DMS153 (cell line): ENCODE measurements at places on chromosomes 2 and 18.

DNA sequence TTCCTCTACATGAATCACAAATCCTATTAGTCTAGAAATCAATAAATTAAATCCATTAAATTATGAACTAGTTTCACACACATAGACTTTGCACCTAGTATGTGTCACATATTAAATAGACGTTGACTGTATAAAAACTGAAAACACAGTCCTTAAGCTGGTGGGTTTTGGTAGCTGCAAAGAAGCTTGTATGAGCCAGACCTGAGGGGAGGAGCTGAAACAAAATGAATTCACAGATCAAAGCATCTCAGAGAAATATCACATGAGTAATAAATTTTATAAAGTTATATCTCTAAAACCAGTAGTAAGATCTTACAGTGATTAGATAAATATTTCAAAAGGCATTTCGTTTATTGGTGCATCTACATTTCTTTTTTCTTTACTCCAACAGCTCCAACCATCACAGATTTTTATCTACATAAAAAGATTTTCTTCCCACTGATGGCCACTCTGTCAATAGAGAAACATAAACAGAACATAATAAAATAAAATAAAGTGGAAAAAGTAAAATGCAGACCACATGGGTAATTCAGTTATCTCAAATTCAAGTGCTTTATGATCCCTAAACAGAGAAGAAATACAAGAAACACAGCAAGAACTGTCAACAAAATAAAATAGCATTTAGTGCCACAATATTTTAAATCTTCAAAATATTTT, 420.0 kb upstream of the CYRIA start:
- no peak for DNase-seq

- no peak for DNase-seq
Measured at GRCh38 chr2:190378880-190379237, 29.3 kb upstream of the MFSD6 start.

GRCh38 chr2:174878537-174879147, 114.4 kb upstream of the CHRNA1 start:
- DNase-seq: no peak

DNA sequence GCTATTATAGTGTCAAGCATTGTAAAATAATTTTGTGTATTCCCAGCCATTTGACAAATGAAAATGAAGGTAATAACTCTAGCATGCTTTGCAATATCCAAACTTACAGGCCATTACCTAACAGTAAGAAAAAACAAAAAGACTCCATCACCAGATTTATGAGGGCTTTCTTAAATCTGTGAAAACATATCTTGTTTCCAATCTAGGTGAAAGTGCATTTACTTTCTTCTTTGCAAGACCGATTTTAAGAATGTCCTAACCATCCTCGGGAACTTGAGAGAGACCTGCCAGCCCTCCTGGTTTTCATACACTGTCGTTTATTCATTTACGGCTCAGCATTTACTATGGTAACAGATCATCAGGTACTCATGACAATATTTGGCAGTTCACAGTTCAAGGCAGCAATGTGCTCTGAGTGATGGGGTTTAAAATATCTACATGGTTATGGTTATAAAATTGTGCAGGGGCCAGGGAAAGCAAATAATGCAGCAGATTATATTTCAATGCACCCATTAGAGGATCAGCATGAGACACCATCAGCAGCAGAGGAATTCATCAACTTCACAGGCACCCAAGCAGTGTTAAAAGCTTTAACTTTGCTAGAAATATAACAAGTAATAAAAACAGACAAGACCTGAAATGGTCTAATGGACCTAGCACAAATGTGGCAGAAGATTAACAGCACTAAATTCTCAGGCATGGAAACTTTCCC, 34.4 kb upstream of the PARD3B start:
- no peak for DNase-seq

DNA sequence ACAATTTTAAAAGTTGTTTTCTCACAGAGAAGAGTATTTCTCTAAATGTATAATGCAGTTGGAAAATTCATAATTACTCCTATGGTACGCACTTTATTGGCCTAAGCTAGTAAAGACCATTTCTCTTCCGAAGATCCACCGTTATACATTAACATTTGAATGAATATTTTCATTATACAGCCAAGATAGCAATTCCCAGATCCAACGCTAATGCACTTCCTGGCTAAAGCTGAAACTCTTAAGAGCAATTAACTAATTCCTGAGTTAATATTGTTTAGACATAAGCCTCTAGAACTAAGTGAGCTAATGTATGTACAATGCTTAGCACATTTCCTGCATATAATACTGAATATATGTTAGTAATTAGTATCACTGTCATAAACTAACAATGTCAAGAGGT, 56.2 kb downstream of the PDK1 start:
- DNase-seq: no peak

DNA sequence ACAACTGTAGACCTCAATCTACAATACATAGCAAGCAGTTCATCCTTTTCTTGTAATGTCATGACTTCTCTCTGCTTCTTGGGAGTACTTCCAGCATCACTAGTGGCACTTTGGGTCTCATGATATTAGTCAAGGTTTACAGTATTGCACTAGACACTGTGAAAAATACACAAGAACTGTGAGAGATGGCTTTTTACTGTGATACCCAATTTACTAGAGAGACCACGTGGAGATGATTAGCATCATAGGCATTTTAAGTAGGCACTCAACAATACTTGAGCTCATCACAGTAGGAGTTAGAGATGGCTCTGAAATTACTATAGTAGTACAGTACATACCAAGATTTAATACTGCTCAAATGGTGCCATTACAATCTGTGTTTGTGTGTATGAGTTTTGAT, 112.8 kb upstream of the EML6 start:
- no peak for DNase-seq

GRCh38 chr2:63192889-63193774, 142.5 kb downstream of the OTX1 start:
- DNase-seq: peak; percentile 22

DNA sequence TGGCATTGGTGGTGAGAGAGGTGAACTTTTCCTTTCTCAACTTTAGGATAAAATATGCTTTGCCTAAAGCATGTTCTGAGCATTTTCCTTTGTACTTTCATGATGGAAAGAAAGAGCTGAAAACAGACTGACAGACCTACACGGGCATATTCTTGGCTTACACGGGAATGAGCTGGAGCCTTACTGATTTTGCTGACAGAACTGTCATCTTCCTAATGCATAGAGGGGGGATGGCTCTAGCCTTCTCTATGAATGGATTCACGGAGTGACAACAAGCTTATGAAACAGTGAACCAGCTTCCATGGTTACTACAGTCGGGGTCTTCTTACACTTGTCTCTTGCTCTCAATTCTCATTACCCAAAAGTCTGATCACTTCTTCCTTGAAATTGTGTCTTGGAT, 32.2 kb downstream of the FSHR start:
- no peak for DNase-seq

- no peak for DNase-seq
Measured at GRCh38 chr2:96495982-96496629, 9.1 kb downstream of the NEURL3 start.

DNA sequence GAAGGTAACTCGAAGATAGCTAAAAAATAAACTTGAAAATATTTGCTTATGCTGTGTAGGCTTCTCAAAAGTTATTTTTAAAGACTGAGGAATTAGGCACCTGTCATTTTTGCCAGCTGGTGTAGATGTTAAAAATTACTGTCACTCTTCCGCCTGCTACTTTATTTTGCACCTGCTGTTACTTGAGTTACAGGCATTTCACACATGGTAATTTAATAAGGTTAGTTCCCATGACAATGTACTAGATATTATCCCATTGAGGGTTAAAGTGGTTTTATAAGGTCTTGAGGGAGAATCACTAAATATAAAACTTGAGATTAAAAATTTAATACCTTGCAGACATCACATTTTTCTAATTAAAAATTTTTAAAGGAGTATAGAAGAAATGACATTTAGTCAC, 26.6 kb downstream of the MYL1 start:
- DNase-seq: no peak

DNA sequence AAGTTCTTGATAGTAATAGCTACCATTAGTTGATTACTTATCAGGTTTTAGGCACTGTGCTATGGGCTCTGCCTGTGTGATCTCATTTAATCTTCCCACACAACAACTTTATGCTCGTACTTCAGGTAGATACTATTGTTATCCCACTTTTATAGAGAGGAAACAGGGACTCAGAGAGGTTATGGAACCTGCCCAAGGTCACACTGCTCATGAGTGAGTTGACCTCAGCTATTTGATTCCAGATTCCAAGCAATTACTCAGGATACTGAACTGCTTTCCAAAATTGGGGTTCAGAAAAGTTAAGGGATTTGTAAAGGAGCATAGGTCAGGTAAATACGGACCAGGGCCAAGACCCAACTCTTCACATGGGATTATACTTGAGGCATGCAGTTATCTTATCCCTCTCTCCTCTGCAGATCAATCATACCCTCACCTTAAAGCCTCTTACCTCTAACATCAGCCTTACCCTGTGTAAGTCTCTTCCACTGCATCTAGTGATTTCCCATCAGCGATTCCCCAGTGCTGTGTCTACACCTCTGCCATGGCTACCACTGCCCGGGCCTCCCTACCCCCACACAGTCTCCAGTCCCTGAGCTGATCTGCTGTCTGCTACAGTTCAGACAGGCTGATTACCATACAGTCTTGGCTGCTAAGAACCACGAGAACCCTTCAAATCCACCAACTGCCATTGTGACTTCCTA, 74.4 kb downstream of the ANTXR1 start:
- no peak for DNase-seq

DNA sequence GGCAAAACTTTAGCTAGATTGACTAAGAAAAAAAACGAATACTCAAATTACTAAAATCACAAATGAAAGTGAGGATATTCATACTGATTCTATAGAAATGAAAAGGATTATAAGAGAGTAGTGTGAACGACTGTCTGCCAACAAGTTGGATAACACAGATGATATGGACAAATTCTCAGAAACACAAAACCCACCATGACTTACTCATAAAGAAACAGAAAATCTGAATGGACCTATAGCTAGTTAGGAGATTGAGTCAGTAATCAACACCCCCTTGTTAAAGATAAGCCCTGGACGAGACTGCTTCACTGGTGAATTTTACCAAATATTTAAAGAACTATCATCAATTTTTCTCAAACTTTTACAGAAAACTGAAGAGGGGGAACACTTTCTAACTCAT, 108.8 kb upstream of the TMEM200C start:
- DNase-seq: no peak

GRCh38 chr2:166112193-166112605, 15.6 kb downstream of the SCN1A start:
- DNase-seq: no peak

DNA sequence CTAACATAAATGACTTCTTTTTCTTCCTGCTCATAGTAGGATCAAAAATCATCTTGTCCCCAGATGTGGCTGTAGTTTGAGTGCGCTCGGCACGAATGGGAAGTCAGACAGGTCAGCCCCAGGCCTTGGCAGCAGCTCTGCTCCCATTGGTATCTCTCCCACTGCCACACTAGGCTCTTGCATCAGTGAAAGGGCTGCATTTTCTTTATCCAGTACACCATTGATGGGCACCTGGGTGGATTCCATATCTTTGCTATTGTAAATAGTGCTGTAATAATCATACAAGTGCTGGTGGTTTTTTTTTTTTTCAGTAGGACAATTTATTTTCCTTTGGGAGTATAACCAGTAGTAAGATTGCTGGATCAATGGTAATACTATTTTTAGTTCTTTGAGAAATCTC, 865.5 kb downstream of the CCDC85A start:
- no peak for DNase-seq

- no peak for DNase-seq
Measured at GRCh38 chr18:22200611-22201225, 31.3 kb downstream of the GATA6 start.

- DNase-seq: no peak
Measured at GRCh38 chr2:168884975-168885374, 5.3 kb downstream of the SPC25 start.

GRCh38 chr2:179619947-179620467, 241.4 kb downstream of the ZNF385B start:
- DNase-seq: no peak

- DNase-seq: no peak
Measured at GRCh38 chr2:196149948-196150347, 21.4 kb downstream of the STK17B start.

- DNase-seq: no peak
Measured at GRCh38 chr18:57982372-57983021, 61.5 kb upstream of the NEDD4L start.

GRCh38 chr18:37305066-37305465, 260.5 kb downstream of the CELF4 start:
- DNase-seq: no peak

- no peak for DNase-seq
Measured at GRCh38 chr2:235168174-235168979, 216.6 kb downstream of the SH3BP4 start.

DNA sequence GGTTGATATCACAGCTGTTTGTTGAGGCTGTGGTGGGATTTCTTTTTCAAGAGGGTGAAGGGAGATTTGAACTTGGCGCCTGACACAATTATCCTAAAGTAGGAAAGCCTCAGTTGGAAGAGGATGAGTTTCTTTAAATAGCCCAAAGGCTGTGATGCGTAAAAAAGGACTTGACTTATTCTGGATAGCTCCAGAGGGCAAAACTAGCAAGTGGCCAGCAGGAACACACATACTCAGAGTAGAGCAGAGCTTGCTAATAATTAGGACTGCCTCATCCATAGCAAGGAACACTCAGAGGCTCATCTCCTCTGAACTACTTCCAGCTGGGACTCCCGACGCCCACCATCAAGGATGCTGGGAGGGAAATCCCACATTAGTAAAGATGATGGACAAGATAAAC, 74.0 kb downstream of the AFF3 start:
- no peak for DNase-seq

GRCh38 chr2:141021611-141022010, 1109.2 kb downstream of the LRP1B start:
- DNase-seq: no peak

- DNase-seq: no peak
Measured at GRCh38 chr2:167832868-167833287, 414.5 kb downstream of the STK39 start.

- DNase-seq: no peak
Measured at GRCh38 chr18:1585881-1586488, 681.3 kb downstream of the ADCYAP1 start.

GRCh38 chr2:43021791-43022509, 204.5 kb downstream of the ZFP36L2 start:
- DNase-seq: no peak

GRCh38 chr2:178397002-178397605, 53.9 kb downstream of the PRKRA start:
- peak; percentile 25 for DNase-seq

DNA sequence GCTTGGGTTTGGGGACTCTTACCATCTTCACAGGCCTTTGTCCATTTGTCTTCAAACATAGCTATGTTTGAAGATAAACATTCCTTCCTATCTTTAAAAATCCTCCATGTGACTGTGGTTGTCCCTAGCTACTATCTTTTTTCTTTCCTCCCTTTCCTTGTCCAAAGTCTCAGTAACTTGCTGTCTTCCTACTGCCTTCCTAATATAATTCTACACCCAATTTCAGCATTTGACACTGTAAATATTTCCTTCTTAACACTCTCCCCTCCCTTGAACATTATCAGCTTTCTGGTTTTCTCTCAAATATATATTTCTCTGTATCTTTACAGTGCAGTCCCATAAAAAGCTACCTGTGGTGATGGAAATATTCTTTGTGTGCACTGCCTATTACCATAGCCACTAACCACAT, 5.3 kb upstream of the SP3 start:
- DNase-seq: no peak

GRCh38 chr2:112784199-112785189, at the start of gene IL1A:
Gene IL1A (minus strand): TSS chr2:112784493. CDS start chr2:112783770, 723 bp downstream.
- DNase-seq: no peak
